ENCODE measurements at places on chromosomes 11 and 22. TPM values are rescaled to one million over a fixed set of nuclear protein-coding genes. Genes with fewer than 3 reads are reported as not detected.
A peak's percentile ranks its signal among the peaks of the same experiment; 100 is the strongest.

Gene OSM
- total RNA-seq, result not detected

DNA sequence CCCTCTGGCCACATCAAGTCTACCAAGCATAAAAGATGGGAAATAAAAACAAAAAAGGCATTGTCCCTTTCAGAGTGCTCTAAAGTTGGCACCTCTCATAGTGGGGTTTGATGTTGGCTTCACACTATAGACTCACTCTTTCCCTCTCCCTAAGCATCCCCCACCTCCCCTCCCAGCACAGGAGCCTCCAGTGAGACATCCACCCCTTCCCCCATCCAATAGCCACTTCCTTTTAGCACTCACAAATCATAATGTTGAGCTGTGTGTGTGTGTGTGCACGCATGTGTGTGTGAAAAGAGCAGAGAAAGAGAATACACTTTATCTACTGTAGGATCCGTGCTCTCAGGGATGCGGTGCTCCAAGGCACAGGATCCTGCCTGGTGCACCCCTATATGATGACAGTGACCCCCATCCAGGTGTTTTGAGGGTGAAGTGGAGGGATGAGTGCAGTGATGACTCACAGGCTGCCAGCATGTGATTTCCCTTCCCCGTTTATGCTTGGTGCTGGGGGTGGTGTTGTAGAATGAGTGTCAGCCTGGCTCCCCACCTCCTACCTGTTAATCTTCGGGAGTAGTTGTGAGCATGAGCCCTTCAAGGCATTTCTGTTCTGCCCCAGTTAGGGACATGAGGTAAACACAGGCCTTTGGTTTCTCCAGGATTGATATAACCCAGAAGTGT is 235.2 kb upstream of the B3GAT1 start:
- peak; percentile 47 for DNase-seq

Gene PMM1
- 32.3 TPM for total RNA-seq

DNA sequence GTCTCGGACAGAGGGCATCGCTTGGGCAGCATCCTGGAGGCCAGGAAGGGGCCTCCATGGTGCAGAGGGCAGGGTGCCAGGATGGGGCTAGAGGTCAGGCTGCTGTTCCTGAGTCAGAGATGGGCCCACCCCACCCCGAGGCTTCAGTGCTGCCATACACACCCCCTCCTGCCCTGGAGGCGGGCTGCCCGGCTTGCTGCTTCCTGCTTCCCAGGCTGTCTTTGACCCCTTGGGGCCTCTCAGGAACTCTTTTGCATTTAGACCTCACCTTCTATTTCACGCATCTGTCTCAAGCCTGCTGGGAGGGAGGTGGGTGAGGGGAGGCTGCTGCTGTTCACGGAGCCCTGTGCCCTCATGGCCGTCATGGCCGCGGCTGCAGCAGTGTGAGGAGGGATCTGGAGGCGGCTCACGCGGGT is 6.6 kb upstream of the GRAMD4 start:
- DNase-seq, result peak; percentile 61

DNA sequence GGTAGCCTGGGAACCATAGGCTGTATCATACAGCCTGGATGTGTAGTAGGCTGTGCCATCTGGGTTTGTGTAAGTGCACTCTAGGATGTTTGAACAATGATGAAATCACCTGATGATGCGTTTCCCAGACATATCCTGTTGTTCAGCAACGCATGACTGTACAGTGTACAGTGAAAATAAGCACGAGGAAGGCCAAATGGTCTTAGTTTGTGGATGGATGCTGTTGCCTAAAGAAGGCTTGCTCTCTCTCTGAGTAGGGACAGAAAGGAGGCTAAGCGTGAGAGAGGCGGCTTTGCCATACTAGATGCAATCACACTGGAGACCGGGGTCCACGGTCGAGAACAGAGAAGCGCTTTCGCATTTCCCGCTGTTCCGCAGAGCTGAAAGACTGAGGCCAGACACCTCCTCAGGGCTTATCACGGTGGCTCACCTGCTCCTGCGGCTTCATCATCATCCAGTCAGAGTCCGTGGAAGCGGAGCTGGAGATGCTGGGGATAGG is 27.6 kb upstream of the APLP2 start:
- DNase-seq, result no peak

GRCh38 chr11:106624377-106624776 is 393.9 kb downstream of the GUCY1A2 start:
- no peak for DNase-seq

DNA sequence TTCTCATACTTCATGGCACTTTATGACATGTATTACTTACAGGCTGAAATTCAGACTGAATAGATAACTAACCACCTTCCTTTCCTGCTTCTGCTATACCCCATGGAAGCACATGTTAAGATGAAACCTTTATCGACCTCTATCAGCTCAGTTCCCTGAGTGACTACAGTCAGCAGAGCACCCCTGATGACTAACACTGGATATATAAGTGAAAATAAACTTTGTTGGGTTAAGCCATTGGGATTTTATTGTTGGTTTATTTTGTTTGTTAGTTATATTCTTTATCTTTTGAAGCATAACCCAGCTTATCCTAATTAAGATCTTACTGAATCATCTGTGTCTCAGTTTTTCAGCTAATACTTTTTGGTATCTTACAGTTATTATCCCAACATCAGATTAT is 23.0 kb upstream of the MAML2 start:
- no peak for DNase-seq

GRCh38 chr11:128400382-128401203 is 186.8 kb downstream of the ETS1 start:
- DNase-seq, result no peak

DNA sequence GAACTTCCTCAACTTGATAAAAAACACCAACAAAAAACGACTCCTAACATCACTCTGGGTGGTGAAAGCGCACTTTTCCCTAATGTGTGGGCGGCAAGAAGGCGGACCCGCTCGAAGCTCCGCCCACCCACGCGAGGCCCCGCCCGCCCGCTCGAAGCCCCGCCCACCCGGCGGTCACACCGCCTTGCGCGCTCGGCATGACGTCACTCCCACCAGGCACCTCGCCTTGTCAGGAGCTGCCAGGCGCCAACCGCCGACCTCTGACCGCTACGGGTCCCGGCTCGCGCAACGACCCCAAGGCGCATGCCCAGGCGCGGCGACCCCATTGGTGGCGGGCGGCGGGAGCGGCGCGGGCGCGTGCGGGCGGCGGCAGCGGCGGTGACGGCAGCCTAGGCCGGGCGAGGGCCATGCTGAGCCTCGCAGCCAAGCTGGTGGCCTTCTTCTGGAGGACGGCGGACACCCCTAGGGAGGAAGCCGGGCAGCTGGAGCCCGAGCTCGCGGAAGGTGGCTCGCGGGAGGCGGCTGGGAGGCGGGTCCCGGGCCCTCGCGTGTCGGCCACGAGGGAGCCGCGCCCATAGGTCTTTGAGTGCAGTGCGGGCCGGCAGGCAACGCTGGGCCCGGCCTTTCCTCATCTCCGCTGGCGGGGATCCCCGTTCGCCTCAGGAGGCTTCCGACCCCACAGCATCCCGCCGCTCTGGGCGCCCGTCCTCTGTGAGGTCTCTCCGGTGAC is at the start of gene MOV10L1:
TSS of gene MOV10L1 (plus strand) at position 325 of the 730 bp plus-strand sequence. CDS start at position 408, 83 bp downstream.
- DNase-seq, result peak; percentile 74

Gene SLCO2B1
- 1.1 TPM for total RNA-seq

Gene ARHGAP42
- 176 TPM for total RNA-seq

DNA sequence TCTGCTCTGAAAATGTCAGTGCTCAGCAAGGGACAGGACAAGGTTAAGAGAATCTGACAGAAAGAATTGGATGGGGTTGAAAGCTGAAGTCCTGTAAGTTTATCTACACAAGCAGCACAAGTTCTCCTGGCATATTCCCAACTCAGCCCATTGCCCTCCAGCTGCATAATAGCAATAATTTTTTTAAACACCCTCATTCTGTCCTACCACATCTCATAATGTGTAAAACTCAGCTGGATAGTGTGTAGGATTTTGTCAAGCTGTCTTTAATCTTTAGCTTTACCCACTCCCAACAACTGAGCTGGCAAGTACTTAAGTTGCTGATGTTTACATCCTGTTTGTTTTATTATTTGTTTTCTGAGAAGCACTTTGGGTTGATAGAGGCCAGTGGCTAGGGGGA is 158.9 kb downstream of the CADM1 start:
- DNase-seq, result no peak

Gene CNTN5
- total RNA-seq, result 3.3 TPM

- DNase-seq, result no peak
Observed at GRCh38 chr11:1840780-1841480, 2.1 kb downstream of the TNNI2 start.

DNA sequence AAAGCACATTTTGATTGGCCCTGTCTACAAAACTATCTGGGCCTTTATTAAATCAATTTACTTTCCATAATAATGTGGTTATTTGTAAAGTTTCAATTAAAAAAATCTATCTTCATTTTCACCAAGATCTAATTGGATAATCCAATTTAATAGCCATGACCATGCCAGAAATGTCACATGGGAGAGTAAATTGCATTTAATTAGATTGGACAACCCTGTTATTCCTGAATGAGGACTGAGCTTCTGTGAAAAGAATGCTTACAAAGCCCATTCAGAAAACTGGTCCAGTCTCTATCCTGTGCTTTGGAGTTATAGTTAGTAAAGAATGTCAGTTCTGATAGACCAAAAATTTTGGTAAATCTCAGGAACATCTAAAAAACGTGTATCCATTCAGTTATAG is 541.9 kb upstream of the ANO5 start:
- no peak for DNase-seq

DNA sequence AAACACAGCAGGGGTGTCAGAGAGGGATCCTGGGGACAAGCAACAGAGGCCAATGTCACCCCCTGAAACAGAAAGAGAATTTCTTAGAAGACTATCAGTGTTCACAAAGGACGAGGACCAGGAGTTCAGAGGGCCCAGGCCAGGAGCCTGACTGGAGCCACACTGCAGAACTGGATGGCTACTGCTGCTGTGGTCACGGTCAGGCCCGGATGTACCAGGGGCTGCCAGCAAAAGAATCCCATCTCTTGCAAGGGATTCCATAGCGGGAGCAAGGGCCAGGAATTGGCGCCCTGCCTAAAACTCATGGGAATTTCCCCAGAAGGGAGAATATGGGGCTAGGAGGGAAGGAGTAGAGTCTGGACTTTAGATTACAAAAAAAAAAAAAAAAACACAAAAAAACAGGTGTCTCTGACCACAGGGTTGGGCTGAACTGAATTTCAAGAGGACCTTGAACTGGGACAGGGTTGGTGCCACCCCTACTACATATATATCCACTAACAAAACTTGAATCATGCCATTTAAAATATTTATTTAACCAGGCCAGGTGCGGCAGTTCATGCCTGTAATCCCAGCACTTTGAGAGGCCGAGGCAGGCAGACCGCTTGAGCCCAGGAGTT is 15.7 kb upstream of the KCTD14 start:
- DNase-seq, result no peak

- no peak for DNase-seq
Observed at GRCh38 chr11:55658608-55659007, 3.4 kb upstream of the OR4C6 start.

- DNase-seq, result no peak
Observed at GRCh38 chr11:111939836-111940604, 2.9 kb downstream of the DIXDC1 start.

Gene MYO7A
- total RNA-seq, result 3.6 TPM

DNA sequence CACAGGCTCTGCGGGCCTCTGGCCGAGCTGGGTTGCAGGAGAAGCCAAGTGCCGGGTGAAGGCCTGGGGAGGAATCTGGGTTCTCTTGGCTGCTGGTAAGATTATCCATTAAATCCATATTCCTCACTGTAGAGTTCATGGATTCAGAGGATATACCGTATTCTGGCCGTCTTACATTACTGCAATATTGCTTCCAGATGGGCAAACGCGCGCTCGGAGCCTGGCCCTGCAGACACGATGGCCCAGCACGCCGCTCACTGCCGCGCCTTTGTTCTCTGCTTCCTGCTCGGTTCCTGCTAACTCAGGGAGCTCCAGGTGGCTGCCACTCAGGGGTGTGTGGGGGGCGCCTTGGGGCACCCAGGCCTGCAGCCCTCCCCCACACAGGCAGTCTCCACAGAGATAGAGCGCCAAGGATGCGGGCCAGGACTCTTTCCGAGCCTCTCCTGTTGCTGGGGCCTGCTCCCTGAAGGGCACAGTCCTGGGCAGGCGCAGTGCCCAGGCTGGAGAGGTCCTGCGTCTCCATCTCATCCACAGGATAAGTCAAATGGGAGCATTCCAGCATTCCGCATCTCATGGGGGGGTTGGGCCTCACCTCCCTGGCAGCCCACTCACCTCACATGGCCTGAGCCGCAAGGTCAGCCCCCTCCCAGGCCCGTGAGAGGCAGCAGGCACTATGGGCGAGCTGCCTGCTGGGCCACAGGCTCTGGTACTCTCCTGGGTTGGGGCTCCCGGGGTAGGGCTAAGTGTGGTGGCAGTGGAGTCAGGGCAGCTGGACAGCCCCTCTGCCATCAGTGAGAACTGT is 14.1 kb upstream of the KCNQ1OT1 start:
- DNase-seq, result no peak

Gene OR5AL1
- total RNA-seq, result not detected
